Common myeloid progenitor, CD34-positive (primary cell): ENCODE measurements at places on chromosomes 6 and 20.

DNA sequence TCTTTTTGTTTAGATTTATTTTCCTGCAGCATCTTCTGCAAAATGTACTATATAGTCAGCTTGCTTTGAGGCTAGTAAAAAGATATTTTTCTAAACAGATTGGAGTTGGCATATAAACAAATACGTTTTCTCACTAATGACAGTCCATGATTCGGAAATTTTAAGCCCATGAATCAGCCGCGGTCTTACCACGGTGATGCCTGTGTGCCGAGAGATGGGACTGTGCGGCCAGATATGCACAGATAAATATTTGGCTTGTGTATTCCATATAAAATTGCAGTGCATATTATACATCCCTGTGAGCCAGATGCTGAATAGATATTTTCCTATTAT is 3.2 kb downstream of the FOXC1 start:
- DNase-seq, result peak; percentile 37

- DNase-seq, result no peak
Measured at GRCh38 chr6:27026361-27026760, 221.1 kb upstream of the PRSS16 start.

GRCh38 chr20:15220778-15221565 is 883.6 kb upstream of the FLRT3 start:
- DNase-seq, result no peak

DNA sequence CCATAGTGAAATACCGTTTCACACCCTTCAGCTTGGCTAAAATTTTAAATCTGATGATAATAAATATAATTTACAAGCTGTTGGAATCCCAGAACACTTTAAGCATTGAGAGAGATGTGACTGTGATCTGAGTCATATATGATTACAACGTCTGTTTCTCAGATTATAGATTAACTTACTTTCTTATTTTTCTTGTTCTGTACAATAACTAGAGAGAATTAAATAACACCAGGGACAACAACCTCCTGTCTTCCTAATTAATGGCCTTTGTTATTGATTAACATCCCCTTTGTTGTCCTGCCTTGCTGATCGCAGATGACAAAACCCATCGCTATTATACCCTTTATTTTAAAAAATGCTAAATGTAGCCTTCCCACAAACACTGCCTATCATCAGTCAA is 87.8 kb upstream of the EZR start:
- no peak for DNase-seq

GRCh38 chr6:33344701-33345697 is 27.5 kb upstream of the ZBTB22 start:
- DNase-seq, result peak; percentile 88

GRCh38 chr6:142855893-142856623 is 88.9 kb downstream of the HIVEP2 start:
- DNase-seq, result no peak

DNA sequence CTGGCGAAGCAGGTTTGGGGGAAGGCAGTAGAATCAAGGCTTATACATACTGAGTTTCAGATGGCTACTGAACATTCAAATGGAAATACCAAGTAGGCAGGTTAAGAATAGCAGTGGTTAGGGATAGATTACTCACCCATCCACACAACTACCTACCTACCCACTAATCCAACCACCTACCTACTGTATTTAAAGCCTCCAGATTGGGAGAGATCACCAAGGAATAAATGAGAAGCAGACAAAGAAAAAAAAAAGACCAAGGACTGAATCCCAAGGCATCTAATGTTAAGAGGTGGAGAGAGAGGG is 68.3 kb upstream of the SMIM29 start:
- DNase-seq, result no peak

- peak; percentile 51 for DNase-seq
Measured at GRCh38 chr6:16238963-16239797, 793 bp downstream of the GMPR start.

DNA sequence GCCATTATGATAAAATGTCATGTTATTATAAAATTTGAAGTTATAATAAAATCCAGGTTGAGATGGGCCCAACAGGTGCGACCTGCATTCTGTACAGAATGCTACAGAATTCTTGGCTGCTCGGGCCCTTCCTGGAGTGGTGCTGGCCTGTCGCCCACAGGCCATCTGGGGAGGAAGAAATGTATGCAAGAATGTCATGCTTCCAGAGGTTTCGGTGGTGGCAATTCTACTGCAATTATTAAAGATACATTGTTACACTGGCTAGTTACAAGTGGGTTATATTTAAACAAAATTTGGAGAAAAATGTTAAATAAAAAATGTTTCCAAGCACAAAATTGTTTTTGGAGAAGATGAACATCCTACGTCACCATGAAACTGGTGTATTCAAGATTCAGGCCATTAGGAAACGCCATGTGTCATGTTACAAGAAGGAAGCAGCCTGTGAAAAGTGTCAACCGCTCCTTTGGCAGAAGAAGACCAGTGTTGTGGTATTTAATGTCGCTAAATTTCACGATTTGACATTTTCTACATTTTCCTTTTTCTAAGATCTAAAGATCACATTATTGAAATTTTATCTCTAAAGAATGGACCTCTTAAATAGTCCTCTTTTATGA is 7.1 kb downstream of the RAMACL start:
- no peak for DNase-seq

DNA sequence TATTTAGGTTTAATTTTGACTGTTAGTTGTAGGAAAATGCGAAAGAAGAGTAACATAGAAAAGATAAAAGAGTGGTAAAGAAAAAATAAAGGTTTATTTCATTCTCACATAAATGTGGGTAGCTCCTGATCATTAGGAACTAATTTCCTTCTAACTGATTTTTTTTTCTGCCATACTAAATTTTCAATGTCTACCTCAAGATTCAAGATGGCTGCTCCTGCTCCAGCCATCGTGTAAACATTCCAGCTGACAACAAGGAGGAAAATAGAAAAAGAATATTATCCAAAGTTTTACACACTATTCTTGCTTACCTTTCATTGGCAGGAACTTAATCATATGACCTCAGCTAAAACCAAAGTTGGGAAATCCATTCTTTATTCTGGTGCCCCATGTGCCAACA is 488.2 kb downstream of the LMBRD1 start:
- no peak for DNase-seq

DNA sequence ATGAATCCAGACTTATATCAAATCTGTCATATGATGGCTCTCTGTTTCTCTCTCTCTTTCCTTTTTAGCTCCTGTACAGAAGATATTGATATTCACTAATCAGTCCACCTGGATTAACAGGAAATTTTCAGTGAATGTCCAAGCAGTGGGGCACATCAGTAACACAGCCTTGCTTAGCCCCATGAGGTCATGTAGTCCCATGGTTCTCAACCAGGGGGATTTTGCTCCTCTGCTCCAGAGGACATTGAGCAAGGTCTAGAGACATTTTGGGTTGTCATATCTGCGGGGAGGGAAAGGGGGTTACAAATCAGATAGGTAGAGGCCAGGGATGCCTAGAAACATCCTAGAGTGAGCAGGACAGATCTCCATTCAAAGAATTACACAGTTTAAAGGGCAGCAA is 810 bp downstream of the GSTA1 start:
- DNase-seq, result no peak

DNA sequence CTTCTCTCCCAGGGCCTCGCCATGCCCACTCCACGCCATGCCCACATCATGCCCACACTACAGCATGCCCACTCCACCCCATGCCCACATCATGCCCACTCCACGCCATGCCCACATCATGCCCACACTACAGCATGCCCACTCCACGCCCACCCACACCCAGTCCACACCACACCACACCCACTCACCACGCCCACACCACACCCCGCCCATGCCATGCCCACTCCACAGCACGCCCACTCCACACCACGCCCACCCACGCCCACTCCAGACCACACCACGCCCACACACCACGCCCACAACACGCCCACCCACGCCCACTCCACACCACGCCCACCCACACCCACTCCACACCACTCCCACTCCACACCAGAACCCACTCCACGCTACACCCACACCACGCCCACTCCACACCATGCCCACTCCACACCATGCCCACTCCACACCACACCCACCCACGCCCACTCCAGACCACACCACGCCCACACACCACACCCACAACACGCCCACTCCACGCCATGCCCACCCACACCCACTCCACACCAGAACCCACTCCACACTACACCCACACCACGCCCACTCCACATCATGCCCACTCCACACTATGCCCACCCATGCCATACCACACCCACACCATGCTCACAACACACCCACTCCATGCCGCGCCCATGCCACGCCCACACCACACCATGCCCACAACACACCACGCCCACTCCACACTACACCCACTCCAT is 88.6 kb downstream of the ERMARD start:
- no peak for DNase-seq

DNA sequence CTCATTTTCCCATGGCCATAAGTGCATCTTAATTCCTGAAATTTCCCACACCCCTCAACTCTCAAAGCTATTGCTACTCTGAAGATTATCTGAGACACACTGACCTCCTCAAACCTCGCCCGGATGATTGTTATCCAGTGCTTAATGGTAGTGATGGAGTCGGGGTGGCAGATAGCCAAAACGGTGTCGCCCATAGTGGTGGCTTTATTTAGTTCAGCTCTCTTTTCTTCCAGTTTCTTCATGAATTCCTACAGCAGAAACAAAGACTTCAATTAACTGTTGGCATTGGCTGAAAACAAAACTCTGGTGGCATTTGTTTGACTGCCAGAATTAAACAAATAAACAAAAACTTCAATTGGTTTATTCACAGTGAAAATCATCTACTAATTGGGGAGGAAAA is 165.4 kb downstream of the DST start:
- no peak for DNase-seq

DNA sequence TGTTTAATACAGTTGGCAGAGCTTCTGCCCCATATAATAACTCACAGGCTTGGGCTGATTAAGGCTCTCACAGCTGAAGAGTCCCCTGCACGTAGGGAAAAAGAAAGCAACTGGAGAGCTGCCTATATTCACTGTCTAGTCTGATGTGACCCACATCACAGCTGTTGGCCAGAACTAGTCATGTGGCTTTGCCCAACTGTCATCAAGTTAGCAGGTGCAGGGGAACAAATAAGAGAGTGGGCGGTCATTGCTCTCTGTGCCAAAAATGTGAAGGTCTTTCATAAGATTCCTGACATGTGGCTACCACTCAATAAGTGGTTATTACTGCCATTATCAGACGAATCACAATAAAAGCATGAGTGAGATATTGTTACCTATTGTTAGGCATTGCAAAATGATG is 665.2 kb downstream of the DOK5 start:
- DNase-seq, result no peak

DNA sequence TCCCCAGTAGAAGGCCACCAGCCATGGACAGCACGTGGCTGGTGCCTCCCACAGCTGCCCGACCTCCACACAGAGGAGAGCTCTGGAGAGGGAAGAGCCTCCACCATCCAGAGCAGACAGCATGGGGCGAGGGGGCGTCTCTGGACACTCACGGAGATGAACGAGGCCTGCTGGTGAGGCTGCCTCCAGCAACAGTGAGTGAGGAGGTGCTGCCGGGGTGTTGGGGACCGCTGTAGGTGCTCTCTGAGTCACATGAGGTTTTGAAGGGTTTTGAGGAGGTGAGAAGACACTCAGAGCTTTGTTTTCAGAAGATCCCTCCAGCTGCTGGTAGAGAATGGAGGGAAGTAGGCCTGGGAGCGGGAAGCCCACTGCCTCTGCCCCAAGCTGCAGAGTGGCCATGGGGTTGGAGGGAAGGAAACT is 65.6 kb downstream of the THBS2 start:
- DNase-seq, result no peak

DNA sequence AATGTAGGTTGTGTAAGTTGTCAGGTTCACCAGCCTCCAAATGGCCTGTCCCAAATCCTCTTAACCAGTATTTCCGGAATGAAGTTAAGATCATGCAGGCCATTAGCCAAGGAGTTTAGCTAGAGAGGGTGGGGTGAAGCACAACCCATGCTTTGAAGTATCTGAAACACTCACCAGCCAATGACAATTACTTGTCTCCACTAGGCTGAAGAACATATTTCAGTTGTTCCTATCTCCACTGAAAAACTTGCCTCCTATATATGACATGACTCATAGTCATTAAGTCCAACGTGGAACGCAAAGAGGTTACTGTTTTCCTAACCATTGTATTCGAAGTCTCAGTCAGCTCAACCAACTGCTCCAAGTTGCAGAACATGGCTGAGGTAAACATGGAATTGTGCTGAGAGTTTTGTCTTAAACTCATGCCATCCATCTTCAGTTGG is 37.4 kb upstream of the TNFAIP3 start:
- DNase-seq, result no peak

- no peak for DNase-seq
Measured at GRCh38 chr20:20202768-20203167, 150.4 kb downstream of the CFAP61 start.

GRCh38 chr6:140441256-140441655 is 1066.8 kb upstream of the CITED2 start:
- peak; percentile 38 for DNase-seq

- no peak for DNase-seq
Measured at GRCh38 chr6:170297576-170298330, 6.9 kb upstream of the DLL1 start.

DNA sequence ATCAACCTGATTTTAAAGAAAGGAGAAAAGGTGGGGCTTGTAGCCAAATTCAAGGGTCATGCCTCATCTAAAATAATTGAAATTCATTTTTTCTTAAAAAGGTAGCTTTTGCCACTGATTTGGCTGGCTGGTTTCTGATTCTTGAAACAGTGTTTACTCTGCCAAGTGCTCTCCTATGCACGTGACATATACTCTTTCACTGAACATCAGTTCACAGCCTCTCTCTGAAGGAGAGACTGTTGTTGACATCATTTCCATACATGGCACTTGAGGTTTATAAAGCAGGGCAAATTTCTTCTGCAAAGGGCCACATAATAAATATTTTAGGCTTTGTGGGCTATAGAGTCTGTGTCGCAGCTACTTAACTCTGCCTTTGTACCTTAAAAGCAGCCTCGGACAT is 40.4 kb upstream of the DOK5 start:
- no peak for DNase-seq
